Stimulated activated CD8-positive, alpha-beta memory T cell treated with anti-CD3 and anti-CD28 coated beads, Interleukin-4, amount 100 ng/mL, for 48 hours (primary cell): ENCODE measurements at places on chromosomes 2 and 18.

- DNase-seq: no peak
Observed at GRCh38 chr2:150191349-150191748, 296.1 kb downstream of the RND3 start.

GRCh38 chr2:179250848-179251504 lies 13.7 kb downstream of the SESTD1 start:
- DNase-seq: no peak

DNA sequence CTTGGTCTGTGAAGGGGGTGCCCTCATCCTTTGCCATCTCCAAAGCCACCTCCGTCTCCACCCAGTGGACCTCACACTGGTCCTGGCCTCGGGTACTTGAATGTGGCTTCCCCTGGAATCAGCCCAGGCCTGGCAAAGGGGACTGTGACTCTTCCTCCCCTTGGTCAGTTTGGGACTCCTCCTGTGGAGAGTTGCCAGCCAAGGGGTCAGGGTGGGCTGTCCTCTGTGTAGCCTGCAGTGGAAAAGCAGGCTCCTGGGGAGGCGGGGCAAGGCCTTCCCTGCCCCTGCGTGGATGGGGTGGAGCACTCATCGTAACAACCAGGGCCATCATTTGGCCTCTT lies 59.8 kb downstream of the INHBB start:
- no peak for DNase-seq

DNA sequence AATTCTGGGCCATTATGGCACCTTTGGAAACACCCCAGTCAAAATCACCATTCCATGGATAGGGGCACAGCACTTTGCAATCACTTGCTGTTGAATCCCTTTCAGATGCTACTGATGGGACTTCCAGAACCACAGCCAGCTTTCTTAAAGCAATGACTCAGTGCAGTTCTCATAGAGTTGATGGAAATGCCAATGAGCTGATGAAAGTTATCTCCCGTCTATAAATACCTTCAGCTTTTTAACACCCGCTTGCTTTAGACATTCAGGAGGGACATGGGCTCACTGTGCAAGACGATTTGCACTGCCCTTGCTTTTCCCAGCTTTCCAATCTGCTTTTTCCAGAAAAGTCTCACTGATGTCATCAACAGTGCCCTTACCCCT lies 66.7 kb upstream of the RPL31 start:
- DNase-seq: no peak

- DNase-seq: no peak
Observed at GRCh38 chr2:184004289-184004947, 593.9 kb upstream of the ZNF804A start.

- DNase-seq: no peak
Observed at GRCh38 chr2:8819194-8819593, 18.2 kb downstream of the KIDINS220 start.

DNA sequence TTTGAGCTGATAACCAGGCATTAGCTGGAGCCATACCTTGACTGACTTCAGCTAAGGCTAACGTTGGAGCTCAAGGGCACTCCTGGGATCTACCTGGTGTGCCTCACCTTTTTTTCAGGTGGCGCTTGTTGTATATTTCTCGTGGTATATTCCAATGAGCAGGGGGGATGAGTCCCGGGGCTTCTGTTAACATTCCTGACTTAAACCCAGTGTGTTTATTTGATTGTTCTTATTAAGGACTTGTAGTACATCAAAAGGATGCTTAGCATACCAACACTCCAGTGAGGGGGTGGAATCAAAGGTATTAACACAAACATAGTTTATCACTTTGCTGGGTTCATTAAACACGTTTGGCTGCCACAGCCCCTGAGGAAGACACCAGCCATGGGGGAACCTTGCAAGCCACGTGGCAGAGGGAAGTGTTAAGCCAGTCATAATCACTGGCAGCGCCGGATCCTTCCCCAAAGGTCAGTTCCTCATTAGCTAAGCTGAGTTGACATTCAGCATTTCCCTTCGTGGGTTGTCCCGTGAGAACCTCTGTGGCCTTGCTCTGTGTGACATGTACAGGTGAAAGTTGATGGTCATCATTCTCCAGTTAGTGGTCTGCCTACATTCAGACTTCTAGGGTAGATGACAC lies 119.5 kb upstream of the MCFD2 start:
- DNase-seq: no peak

DNA sequence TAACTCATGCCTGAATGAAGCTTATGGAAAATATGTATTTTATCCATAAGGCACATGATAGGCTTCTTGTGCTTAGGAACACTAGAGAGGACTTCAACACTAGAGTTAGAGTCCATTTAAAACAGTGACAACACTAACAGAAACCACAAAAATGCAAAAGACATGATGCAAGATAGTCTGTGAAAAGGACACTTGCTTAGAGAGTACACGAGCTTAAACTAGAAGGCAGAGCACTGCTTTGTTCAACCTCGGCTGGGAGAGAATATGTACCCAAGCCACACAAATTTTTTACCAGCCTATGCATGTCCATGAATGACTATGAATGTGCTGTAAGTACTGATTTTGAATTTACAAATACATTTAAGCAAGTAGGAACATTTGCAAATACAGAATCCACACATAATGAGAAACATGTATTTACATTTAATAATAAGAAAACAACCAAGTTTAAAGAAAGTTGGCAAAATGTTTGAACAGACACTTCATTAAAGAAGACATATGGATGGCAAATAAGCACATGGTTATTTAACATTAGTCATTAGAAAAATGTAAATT lies 130.6 kb downstream of the SPOPL start:
- DNase-seq: no peak

- DNase-seq: no peak
Observed at GRCh38 chr2:80469428-80469827, 164.9 kb upstream of the LRRTM1 start.
